Glutamatergic neuron (in vitro differentiated cells): ENCODE measurements at places on chromosomes 2 and 18.

DNA sequence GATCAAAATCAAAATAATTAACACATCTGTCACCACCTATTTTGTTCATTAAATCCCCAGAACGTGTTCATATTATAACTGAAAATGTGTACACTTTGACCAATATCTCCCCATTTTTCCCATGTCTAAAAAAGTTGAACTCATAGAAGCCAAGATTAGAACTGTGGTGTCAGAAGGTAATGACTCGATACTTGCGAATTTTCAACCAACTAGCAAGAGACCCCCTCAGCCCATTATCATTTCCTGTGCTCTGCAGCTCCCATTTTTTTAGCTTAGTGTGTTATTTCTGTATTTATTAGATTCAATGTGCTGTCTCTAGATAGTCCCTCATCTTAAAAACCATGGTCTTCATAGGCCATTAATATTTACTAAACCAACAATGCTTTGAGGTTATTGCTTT, 248.7 kb upstream of the PIK3C3 start:
- DNase-seq = no peak

DNA sequence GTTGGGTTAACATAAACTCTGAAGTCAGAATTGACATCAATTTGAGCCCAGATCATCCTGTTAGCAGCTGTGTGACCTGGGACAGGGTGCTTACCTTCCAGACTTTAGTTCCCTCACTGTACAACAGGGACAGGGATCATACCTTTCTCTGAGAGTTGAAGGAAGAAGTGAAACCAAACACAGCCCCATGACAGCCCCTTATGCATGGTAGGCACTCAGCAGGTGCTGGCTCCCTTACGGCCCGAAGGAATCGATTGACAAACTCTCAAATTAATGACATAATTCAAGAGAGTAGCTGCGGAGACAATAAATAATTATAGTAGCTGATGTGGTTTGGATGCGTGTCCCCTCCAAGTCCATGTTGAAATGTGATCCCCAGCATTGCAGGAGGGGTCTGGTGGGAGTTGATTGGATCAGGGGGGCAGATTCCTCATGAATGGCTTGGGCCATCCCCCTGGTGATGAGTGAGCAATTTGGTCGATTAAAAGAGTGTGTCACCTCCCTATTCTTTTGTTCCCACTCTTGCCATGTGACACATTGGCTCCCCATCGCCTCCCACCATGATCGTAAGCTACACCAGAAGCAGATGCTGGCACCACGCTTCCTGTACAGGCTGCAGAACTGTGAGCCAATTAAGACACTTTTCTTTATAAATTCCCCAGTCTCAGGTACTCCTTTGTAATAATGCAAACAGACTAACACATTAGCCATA, 72.4 kb downstream of the ODC1 start:
- no peak for DNase-seq

DNA sequence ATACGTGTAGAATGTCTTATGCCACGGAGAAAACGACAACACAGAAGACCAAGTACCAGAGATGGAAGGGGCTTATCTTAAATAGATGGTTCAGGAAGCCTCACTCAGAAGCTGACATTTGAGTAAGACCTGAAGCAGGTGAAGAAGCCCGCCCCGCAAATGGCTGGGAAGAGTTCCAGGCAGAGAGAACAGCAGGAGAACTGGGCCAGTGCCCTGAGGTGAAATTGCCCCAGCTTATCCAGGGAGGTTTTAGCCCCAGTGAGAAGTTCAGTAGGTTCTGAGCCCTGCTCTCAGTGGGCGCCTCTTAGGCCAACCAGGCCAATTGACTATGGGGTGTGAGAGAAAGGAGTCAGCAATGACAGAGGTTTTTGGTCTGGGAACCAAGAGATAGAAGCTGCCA, 166.1 kb upstream of the FOSL2 start:
- DNase-seq = no peak

DNA sequence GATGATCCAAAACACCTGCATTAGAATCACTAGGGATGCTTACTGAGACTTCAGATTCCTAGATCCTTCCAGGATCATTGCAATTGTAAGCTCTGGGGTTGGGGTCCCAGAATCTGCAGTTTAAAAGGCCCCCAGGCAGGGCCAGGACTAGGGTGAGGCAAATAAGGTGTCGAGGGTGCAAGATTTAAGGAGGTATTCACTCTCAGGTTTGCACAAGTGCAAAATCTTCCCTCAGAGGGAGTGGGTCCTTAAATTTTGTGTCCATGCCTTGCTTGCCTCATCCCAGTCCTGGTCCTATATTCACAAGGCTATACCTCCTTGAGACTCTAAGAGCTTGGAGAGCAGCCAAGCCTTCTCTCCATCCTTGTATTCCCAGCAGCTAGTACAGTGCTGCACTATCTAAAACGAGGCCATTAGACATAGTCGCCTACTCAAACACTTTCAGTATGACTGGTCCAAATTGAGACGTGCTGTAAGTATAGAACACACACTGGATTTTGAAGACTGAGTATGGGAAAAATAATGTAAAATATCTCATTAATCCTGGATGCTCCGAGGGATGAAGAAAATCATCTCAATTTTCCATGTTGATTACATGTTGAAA, 31.6 kb upstream of the MREG start:
- no peak for DNase-seq

- no peak for DNase-seq
Observed at GRCh38 chr18:7584646-7585275, 17.6 kb downstream of the PTPRM start.

DNA sequence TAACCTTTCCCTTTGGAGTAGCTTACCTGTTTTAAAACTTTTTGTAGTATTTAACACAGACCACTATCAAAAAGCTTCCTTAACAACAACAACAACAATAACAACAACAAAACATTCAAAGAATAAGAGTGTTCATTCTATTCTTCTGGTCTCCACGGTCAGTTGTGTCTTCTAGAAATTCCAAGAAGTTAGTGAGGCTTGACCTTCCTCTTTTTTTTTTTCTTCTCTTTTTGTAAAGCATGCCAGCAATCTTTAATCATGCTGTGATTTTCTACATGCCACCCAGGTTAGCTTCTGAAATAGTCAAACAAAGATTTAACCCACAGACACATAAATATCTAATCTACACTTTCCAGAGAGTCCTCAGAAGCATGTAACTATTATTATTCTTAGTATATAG, 28.4 kb upstream of the KLHL14 start:
- no peak for DNase-seq

GRCh38 chr18:35158728-35159450, 81.9 kb upstream of the ZNF397 start:
- DNase-seq = no peak

DNA sequence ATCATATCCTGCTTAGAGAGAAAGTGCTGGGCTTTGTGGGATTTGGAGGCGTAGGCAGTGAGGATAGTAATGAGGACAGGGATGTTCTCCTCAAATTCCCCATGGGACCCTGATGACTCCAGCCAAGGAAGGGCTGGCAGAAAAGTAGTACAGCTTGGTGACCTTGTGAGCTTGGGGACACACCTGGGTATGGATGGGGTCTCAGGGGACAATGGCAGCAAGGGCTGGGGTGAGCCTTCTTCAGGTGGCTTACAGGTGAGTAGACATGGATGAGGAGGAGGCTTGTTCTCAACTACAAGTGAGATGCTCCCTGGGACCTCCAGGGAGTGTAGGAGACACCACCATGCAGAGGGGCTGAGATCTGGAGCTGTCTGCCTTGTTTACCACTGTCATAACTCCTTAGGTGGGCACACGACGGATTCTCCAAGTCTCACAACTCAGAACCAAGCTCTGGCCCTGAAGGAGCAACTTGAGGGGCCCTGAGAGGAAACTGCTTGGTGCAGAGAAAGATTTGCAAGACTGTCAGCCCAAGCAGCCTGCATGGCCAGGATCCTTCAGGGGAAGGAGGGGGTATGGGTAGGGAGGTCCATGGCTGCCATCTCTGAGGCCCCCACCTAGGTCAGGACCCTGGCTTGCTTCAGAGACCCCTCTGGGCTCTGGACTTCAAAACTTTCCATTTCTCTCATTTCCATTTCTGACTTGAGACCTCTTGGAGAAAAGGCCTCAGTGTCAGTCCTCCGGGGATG, 262.8 kb downstream of the DYSF start:
- no peak for DNase-seq

GRCh38 chr2:11870064-11870463, 123.6 kb downstream of the LPIN1 start:
- DNase-seq = no peak

DNA sequence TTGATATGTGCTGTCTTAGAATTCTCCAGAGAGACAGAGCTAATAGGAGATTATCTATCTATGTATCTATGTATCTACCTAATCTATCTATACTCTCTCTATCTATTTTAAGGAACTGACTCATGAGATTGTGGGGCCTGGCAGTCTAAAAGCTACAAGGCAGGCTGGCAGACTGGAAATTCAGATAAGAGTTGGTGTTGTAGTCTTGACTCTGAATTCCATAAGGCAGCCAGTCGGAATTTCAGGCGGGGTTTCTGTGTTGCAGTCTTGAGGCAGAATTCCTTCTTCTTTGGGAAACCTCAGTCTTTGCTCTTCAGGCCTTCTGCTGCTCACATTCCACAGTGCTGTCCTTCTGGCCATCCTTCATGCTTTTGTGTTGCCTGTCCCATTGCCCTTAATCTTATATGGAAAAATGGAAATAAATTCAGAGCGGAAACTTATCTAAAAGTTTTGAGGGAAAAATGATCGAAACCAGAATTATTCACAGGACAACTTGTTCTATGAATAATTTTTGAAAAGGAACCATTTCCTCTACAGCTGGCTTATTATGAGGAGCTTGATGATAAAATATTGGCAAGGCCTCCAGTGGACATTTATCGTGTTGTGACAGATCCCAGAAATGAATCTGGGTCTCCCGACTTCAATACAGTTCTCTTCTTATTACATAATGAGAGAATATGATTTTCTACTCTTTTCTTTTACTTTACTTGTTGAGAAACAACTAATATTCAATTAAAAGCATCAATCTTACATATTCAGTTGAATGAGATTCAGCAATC, 10.8 kb downstream of the IL1RL1 start:
- DNase-seq = no peak

DNA sequence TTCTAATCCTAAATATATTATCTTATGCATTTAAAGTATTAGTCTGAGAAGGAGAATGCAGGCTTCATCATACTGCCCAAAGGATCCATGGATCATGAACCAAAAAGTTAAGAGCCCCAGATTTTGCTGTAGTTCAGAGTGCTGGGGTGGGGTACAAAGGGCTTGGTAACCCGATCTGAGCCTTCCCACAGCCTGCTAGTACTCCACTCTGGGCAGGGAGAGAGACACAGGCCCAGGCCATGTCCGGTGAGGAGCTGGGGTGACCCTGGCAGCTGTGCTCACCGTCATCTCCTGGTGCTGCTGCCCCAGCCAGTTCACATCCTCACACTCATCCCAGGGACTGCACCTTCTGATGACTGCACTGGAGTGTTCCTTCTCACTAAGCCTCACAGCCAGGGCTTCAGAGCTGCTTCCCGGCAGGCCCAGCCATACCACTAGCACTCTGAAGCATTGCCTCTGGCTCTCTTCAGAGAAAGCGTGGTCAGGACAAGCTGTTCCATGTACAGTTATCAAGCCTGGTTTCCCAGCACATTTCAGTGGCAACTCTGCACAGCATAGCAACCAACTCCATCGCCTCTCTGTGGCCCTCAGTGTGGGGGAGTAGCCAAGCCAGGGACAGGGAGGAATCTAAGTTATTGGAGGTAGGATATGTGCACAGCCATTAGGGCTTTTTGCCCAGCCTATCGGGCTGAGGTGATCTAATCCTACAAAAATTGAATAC, 189.0 kb upstream of the CTAGE1 start:
- DNase-seq = no peak

DNA sequence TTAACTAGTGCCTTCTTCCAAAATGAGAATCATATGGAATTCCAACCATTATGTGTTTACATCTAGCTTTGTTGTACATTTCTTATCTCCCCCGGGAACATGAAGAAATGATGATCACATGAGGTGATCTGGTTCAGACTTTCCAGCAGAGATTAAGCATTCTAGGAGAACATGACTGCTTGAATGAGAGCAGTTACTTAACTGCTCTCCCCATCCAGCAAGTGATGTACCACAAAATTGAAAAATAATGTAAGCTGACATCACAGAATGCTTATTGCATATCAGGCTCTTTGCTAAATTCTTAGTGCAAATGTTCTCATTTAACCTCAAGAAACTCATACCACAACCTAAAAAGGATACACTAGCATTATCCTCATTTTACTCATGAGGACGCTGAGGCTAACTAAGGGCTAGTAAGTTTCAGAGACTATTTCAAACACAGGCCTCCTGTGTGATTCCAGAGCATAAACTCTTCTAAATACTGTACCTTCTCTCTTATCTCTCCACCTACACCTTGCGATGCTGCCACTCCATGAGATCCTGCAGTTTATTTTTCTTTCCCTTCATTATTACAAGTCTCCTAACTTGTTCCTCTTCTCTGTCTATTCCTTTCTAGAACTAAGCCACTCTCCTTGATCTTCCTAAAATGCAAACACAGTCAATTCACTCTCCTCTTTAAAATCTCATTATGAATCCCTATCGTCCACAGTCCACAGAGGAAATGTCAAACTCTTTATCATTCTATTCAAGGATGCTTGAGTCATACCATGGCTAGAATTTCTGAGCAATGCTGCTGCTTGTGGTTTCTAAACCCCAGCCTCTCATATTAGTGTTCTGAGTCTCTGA, 1224.8 kb upstream of the ZEB2 start:
- no peak for DNase-seq

- DNase-seq = no peak
Observed at GRCh38 chr2:116819355-116819754, 995.1 kb upstream of the DDX18 start.

DNA sequence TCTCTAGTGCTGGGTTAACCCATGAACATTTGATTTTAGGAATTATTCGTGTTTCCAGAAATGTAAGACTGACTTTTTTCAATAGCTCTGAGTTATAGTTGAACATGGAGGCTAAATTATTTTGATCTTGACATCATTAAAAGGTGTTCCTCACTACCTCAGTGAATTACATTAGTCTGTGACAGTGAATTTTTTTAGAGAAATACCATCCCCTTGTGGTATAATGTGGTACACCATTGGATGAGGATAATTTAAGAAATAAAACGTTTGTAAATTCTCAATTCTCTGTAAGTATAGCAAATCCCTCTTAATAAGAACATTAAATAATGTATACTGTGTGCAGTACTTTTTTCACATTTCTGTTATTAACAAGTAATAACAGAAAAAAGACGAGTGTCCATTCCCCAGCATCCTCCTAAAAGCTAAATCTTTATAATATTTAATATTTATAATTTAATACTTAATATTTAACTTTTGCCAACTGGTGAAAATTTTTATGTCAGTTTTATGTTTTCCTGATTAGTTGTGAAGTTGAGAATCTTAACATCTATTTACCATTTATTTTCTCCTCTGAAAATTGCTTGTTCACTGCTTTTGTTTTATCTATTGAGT, 70.3 kb upstream of the CWC22 start:
- no peak for DNase-seq

- DNase-seq = no peak
Observed at GRCh38 chr18:52442686-52443085, 102.7 kb downstream of the DCC start.
